Stimulated activated CD4-positive, alpha-beta T cell treated with anti-CD3 and anti-CD28 coated beads, Interleukin-4, amount 100 ng/mL, for 1 hour (primary cell): ENCODE measurements at places on chromosomes 3 and 15.

GRCh38 chr3:18194431-18194830 lies 230.7 kb downstream of the SATB1 start:
- no peak for DNase-seq

GRCh38 chr15:98674336-98674735 lies 26.0 kb downstream of the IGF1R start:
- no peak for DNase-seq

GRCh38 chr3:10757821-10758130 lies 58.3 kb upstream of the SLC6A11 start:
- no peak for DNase-seq

- DNase-seq, result no peak
Measured at GRCh38 chr3:177307391-177307790, 110.1 kb upstream of the TBL1XR1 start.

DNA sequence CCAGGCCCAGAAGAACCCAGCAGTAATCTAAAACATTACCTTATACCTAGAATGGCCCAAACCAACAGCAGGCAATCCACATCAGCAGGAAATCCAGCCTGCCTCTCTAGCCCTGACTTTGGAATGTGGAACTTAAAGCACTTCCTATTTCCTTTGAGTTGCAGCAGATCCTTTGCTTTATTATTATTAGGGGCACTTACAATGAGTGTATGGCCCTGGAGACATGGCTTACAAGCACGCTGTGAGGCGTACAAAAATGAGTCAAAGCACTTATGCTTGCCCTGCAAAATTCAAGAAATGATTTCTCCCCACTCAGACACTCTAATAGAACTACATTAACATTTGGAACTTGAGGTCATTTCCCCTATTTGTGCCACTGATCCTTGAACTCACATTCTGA lies 9.5 kb upstream of the KNSTRN start:
- DNase-seq, result no peak

DNA sequence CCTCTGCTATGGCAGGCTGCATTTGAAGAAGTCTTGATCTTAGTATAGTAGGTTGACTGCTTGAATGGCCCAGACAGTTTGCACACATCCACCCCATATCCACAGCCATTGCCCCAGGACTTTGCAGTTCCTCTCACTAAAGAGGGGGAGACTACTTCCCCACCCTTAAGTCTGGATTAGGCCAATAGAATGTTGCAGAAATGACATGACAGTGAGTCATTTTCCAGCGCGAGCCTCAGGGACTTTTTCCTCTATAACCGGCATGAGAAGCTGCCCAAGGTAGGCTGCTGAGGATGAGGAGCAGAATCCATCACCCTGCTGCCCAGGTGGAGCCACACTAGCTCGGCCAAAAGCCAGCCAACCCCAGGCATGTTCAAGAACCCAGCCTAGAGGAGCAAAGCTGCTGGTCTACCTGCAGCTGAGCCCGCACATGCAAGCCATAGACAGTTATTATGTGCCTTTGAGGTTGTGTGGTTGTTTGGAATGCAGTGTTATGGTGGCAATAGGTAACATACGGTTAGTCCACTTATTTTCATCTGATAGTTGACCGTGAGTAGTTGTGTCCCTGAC lies 113.9 kb downstream of the TLE3 start:
- DNase-seq, result no peak

- DNase-seq, result peak; percentile 30
Measured at GRCh38 chr3:153284282-153284938, 122.4 kb downstream of the RAP2B start.
